Left lobe of liver (tissue), 2 donors: ENCODE measurements at places on chromosomes 2 and 18. TPM values are rescaled to one million over a fixed set of nuclear protein-coding genes. Genes with fewer than 3 reads are reported as not detected.

ABCG8 gene
- total RNA-seq = 121 TPM

PAX8 gene
- total RNA-seq = 0.65 TPM

EDAR gene
- total RNA-seq = 1.8 TPM

ITGA4 gene
- 2.3 TPM for total RNA-seq

TNFAIP6 gene
- not detected for total RNA-seq

CPS1 gene
- 1,770 TPM for total RNA-seq

CAD gene
- 14.9 TPM for total RNA-seq

FOXD4L1 gene
- total RNA-seq = 0.10 TPM

ZSWIM2 gene
- not detected for total RNA-seq

NEU4 gene
- total RNA-seq = 109 TPM

RFTN2 gene
- total RNA-seq = 1.1 TPM

C2orf76 gene
- 3.0 TPM for total RNA-seq

FAM110C gene
- total RNA-seq = 6.7 TPM

TOGARAM2 gene
- 0.78 TPM for total RNA-seq

COL4A3 gene
- 0.55 TPM for total RNA-seq

LTBP1 gene
- total RNA-seq = 5.8 TPM

STRN gene
- total RNA-seq = 7.0 TPM

OTOS gene
- total RNA-seq = not detected

LONRF2 gene
- total RNA-seq = 0.68 TPM

DPP4 gene
- 15.2 TPM for total RNA-seq

FECH gene
- 31.5 TPM for total RNA-seq

CROCC2 gene
- total RNA-seq = 0.05 TPM

DIPK1C gene
- total RNA-seq = not detected

IMPACT gene
- 14.8 TPM for total RNA-seq

PAX3 gene
- not detected for total RNA-seq

MROH2A gene
- 6.6 TPM for total RNA-seq
